ENCODE measurements at places on chromosomes 7 and 10. TPM values are rescaled to one million over a fixed set of nuclear protein-coding genes. Genes with fewer than 3 reads are reported as not detected.

RNF148 gene
- not detected for total RNA-seq

CAV1 gene
- 4.9 TPM for total RNA-seq

INPP5F gene
- total RNA-seq: 26.4 TPM

HOXA10 gene
- 7.8 TPM for total RNA-seq

TRIL gene
- total RNA-seq: 0.45 TPM

ARHGEF35 gene
- 15.7 TPM for total RNA-seq

HPSE2 gene
- total RNA-seq: not detected

- no peak for DNase-seq
Measured at GRCh38 chr7:25068502-25069213, 56.4 kb downstream of the CYCS start.

DNA sequence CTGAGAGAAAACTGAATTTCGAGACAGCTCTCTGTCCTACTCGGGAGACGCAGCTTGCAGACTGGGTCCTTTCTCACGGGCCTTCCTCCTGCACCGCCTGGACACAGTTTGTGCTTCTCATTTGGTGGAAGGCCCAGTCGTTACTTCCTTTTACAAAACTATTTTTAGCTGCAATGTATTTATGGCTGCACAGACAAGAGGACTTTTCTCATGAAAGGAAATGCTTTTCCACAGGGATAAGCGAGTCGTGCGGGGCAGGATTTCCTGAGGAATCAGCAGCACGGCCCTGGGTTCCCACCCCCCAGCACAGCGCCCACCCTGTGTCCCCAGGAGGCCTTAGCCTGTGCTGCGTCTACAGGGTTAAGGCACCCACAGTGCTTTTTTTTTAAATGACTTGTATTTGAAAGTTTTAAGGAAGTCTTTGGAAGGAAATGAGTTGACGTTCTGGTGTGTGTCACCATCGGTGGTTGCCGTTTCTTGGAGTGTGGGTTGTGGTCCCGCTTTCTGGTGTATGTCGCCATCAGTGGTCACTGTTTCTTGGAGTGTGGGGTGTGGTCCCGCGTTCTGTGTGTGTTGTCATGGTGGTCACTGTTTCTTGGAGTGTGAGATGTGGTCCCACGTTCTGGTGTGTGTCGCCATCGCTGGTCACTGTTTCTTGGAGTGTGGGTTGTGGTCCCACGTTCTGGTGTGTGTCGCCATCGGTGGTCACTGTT is 50.9 kb downstream of the INPP5A start:
- no peak for DNase-seq

DNA sequence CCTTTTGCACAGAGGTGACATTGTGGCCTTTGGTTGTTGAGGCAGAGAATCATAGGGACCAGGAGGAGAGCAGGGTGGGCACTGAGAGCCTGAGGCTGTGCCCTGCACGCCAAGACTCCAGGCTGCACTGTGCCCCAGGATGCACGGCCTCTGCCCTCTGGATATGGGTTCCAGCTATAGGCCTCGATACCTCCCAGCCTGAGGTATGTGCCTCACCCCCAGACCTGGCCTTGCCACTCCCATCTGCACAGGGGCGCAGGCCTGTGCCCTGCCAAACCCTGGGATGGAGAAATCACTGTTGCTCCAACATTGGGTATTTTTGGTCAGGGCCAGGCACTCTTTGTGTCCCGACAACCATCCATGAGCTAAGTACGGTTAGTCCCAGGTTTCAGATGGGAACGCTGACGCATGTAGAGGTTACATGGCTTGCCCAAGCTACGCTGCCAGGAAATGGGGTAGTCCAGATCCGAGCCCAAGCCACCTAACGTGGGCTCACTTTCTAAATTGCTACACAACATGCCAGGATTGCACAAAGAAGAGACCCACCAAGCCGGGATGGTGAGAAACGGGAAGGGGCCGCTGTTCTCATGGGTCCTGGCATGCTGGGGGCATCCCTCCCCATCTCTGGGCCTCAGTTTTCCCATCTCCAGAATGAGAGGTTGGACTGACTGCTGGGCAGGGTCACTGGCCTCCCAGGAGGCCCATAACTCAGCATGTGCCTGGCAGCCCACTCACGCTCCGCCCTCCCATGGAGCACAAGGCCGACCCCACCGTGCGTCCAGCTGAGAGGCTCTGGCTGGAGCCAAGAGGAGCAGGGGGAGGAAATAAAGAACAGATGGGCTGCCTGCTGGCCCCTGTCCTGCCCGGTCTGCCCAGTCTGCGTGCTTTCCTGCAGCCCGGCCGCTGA is 44.2 kb downstream of the ZCCHC24 start:
- DNase-seq: no peak

- no peak for DNase-seq
Measured at GRCh38 chr7:156667110-156667426, 26.5 kb downstream of the RNF32 start.

GRCh38 chr10:99224766-99225165 is 10.9 kb downstream of the HPSE2 start:
- no peak for DNase-seq

GRCh38 chr7:8291397-8292141 is 29.6 kb upstream of the ICA1 start:
- no peak for DNase-seq

- peak; percentile 29 for DNase-seq
Measured at GRCh38 chr7:150324373-150324961, 1.1 kb upstream of the ACTR3C start.

GRCh38 chr10:69141304-69141703 is 17.3 kb downstream of the VPS26A start:
- no peak for DNase-seq

DNA sequence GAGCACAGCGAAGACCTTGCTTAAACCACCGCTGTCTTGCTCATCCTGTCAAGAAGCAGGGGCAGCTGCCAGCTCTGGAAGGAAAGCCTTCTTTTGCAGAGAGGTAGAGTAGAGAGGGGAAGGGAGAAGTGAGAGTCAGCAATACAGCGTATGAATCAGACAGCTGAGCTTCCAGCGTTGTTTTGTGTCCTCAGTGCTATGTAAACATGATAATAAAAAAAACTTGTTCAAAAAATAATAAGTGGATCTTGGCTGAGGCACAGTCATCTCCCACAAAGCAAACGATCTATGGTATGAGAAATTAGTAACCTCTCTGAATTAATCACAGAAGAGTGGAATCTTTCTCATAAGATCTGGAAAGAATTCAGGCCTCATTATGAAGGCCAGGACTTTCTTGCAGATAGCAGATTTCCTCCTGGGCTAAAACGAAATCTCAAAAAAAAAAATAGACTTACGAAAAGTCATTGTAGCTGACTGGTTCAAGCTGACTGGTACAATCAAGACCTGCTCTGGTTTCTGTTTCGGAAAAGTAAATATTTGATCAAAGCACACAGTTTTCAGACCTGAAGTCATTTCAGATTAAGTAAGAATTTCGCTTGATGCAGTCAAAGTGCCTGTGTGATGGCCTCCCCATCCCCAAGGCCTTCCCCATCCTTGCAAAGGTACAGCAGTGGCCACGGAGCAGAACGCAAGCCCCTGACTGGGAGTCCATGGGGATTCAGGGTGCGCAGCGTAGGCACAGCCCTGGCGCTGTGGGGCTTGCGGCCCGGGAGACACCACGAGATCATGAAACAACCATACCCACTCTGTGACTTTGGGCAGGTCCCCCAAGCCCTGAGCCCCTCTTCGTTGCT is 29.4 kb downstream of the CHST15 start:
- no peak for DNase-seq

DNA sequence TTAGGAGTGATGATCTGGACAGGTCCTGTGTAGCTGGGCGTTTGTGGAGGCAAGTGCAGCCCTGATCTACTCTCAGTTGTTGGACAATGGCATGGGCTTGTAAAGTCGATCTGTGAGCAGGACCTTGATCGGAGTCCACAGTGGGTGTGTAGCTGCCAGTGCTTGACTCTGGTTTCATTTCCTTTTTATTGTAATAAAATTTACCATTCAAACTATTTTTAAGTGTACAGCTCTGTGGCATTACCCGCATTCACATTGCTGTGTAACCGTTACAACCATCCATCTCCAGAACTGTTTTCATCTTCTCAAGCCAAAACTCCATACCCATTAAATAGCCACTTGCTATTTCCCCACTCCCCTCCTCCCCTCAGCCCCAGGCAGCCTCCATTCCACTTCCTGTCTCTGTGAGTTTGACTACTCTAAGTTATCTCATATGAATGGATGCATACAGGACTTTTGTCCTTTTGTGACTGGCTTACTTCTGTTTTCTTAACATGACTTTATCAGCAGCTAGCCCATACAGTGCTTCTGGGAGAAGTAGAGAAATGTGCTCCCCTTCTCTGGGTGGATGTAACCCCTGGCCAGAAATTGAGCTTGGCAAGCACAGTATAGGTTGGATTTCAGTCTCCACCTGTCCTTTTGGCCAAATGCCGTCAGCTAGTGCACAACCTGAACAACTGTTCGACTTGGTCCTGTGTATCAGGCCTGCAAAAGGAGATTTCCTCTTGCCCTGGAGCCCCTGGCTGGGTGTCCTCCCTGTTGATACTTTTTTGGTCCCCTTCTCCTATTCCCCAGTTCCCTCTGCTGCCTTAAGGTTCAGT is 180.0 kb downstream of the LRMDA start:
- no peak for DNase-seq

Data from Caco-2 (cell line).